ENCODE measurements at places on chromosomes 2 and 18.

DNA sequence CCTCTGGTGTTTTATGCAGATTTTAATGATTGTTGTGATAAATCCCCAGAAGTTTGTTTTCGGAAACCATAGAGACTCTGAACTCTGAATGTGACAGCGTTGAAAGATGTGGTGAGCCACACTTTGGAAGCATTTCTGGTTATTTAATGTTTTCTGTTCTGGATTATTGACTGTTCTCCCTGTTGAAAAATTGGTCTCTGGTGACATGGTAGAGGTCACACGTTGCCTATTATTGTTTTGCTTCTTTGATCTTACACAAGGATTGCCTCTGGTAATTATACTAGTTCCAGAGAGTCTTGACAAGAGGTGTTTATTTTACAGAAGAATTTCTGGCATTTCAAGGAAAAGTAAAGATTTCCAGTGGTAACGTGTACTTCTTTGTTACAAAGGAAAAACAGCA, 127.1 kb downstream of the GREB1L start:
- no peak for DNase-seq

GRCh38 chr2:100730290-100730868, 89.6 kb upstream of the NPAS2 start:
- peak; percentile 80 for DNase-seq

DNA sequence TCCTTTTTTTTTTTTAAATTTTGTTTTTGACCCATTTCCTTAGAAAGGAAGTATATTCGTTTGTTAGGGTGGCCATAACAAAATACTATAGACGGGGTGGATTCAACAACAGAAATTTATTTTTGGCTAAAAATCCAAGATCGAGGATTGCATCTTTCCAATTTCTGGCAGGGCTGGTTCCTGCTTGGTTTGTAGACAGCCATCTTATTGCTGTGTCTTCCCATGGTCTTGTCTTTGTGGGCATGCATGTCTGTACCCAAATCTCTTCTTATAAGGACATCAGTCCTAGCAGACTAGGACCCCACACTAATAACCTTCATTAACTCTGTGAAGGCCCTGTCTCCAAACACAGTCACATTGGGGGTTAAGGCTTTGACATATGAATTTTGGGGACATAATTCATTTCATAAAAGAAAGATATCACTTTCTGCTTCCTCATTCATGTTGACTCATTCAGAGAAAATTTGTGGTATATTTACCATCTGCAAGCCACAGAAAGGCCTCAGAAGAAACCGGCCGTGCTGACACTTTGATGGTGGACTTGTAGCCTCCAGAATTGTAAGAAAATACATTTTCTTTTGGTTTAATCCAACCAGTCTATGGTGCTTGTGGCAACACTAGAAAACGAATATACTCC, 262.1 kb downstream of the LPIN1 start:
- no peak for DNase-seq

- DNase-seq = peak; percentile 68
Observed at GRCh38 chr2:68646303-68646702, 2.9 kb downstream of the PROKR1 start.

DNA sequence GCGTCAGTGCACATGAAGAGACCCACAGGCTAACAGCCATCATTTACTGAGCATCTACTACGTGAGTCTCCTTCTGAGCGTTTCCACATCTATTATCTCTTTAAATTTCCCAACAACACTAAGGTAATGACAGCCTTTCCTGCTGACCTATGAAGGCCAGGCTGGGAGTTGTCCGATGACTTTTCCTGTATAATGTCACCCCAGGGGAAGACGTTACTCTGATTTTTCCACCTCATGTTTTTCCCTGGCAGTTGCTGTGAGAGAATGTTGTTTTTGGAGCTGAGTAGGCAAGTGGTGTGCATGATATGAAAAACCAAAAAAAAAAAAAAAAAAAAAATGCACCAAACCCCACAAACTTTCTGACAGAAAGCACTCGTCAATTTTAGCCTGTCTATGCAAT, 207.6 kb downstream of the SLC8A1 start:
- DNase-seq = no peak

DNA sequence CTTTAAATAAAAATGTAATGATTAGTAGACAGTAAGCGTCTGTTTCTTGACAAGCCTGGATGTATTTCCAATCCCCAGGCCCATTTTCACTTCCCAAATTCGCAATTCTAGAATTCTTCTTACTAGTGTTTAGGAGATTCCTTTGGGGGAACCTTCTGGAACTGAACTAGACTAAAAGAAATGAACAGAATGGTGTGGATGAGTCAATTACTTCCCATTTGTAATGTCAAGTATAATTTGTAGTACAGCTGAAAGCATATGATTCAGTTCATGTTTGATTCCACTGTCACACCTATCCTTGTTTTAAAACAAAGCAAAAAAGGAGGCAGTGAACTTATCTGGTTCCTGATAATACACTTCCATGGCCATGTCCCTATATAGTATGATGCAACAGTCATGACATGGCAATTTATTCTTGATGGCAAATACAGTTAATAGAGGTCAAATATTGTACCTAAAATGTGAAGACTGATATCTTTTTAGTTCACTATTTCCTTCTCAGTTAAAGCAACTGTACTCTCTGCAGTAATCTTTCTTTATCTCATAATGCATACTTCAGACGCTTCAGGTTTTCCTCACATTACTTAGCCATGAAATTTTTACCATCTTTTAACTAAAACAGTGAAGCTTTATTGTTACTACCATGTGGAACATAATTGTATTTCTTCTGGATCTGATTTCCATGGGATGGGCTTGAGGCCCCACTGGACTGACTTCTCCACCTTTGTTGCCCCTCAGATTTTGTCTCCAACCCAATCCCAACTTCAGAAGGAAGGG, 2.0 kb downstream of the IDH1 start:
- no peak for DNase-seq

GRCh38 chr2:119180892-119181291, 22.3 kb upstream of the C1QL2 start:
- no peak for DNase-seq

DNA sequence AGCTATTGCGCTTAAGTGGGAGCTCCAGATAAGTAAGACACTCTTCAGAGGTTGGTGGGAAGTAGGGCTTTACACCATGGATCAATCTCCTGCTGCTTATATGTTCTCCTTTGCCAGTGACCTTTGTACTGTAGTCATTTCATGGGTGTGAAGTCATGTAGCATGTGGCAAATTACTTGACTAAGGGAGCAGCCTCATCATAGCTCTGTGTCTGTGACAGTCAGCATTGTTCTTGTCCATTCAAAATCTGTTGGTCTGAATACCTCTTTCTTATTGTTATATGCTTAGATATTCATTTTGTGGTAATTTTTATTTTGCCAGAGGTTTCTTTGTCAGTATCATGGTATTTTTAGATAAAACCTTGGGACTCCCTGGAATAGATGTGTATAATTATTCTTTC, 18.2 kb downstream of the SLC4A1AP start:
- no peak for DNase-seq

DNA sequence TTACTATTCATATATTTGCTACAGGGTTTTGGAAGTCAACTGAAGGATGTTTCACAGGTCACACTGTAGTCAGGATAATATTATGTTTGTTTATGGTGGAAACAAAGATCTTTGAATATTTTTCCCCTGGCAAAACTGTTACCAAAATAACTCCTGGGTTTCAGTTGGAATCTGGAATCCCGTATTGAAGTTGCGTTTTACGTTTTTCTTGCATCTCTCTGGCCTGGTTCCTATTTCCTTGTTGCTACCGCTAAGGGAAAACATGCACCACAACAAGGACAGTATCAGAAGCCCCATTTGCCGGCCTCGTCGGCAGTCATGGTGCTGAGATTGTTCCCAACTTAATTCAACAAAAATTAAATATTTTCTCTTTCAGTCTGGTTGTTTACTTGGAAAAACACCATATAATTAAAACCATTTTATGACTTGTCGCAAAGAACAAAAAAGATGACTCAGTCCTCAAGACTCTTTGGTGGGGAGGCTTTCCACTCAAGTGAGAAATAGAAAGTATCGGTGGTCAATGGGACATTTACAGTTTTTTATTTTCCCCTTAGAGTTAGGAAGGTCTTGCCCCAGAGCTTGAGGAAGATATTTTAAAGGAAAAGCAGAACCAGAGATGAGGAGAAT, 42.3 kb downstream of the EN1 start:
- DNase-seq = no peak

DNA sequence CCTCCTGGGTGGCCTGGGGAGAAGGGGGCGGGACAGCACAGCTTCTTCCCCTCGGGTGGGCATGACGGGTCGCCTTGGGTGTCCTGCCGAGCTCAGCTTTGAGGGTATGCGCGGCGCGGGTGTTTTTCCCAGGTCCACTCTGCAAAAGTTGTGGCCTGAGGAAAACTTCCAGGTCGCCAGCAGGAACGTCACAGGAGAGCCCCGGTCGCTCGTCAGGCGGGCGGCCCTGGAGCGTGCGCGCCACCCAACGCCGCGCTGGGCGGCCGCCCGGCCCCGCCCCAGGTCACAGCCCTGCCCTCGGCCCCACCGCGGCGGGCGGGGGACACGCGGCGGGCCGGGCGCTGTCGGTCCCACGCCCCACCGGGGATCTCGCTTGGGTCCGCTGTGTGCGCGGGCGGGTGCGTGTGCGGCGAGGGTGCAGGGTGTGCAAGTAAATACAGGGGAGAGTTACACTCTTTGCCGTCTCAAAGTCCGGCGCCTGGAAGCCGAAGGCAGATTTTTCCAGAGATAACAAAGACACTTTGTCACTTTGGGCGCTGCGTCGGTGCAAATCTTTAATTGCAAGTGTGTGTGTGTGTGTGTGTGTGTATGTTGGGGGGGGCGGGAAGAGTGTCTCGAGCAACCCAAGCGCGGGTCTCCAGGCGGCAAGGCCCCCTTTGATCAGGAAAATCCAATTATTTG, 616 bp upstream of the SP5 start:
- DNase-seq = peak; percentile 25

DNA sequence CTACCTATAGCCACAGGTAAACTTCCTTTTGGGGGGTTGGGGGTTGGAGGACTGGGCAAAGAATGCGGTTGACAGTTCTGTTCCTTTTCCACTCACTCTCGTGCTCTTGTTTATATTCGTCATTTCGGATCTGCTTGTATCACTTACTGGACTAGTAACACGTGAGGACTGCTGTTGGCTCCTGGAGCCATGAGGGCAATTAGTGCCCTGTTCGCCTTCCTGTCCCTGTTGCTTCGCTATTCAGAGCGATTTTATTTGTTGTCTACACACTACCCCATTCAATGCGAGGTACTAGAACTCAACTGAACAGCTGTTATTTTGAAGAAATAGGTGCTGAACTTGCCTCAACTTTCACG, 1.1 kb downstream of the KCNJ3 start:
- DNase-seq = no peak

DNA sequence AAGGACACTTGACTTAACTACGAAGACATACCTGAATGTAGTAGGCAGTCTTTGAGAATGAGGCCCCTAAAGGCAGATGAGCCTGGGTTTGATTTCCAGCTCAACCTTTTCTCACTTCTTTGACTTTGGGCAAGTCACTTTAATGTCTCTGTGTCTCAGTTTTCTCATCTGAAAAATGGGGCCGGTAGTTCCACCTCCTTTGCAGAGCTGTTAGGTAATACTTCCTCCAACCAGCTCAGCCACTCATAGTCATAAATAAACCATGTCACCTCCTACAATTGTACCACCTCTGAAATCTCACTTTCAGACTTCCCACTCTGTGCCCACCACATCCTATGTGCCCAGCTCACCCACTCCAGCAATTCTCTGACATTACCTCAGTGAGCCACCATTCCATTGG, 10.4 kb downstream of the ARHGAP25 start:
- no peak for DNase-seq

DNA sequence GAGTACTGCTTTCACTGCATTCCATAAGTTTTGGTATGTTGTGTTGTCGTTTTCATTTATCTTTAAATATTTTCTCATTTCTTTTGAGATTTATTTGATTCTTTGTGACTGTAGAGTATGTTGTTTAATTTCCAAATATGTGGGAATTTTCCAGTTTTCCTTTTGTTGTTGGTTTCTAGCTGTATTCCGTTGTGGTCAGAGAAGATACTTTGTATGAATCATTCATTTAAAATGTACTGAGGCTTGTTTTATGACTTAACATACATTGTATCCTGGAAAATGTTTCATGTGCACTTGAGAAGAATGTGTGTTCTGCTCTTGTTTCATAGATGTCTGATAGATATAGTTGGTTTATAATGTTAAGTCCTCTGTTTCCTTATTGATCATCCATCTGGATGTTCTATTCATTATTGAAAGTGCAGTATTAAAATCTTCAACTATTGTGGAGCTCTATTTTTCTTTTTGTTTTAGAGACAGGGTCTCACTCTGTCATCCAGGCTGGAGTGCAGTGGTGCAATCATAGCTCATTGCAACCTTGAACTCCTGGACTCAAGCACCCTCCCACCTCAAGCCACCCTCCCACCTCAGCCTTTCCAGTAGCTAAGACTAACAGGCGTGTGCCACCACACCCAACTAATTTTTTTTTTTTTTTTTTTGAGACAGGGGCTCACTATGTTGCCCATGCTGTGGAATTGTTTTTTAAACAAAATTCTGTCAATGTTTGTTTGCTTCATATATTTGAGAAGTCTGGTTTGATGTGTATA, 96.8 kb downstream of the TAF4B start:
- no peak for DNase-seq

DNA sequence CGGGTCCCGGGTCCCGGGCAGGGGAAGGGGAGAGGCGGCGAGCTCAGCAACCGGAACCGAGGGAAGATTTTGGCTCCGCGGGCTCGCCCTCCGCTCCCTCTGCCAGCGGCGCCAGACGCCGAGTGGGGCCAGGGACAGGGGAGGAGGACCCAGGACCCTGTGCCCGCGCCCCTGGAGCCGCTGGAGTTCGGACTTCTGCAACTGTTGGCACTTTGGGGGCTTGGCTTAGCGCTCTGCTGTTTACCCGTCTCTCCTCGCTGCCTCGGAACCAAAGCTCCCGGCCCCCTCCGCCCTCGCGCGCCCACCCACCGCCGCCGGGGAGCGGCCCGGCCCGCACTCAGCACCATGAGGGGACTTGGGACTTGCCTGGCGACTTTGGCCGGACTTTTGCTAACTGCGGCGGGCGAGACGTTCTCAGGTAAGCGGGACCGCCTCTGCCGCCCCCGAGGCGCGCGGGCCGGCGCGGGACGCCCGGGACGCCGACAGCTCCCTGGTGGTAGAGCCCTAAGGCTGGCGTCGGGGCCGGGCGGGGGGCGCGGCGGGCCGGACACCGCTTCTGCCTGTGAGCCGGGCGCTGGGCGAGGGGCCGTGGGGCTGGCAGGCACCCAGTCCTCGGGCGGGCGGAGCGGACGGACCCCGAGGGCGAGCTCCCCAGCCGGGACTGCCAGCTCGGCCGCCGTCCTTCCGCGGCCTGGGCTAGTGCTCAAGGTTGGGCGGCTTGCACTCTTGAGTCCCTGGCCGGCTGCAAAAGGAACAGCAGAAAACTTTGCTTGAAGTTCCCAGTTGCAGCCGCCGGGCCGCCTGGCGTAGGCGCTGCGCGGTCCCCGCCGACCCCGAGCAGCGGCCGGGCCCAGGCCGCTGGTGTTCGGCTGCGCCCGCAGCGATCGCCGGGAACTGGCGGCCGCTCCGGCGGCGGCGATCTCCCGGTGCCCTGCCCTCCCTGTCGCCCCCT, 634 bp downstream of the PTPRM start:
- DNase-seq = no peak

- no peak for DNase-seq
Observed at GRCh38 chr2:239162976-239163687, 237.7 kb downstream of the HDAC4 start.

- DNase-seq = no peak
Observed at GRCh38 chr2:47254464-47254863, 99.4 kb upstream of the STPG4 start.

Measured in A673 (cell line).